ENCODE measurements at places on chromosomes 7 and 10.

- no peak for DNase-seq
These were observed 48.3 kb upstream of the TMEM236 start for GRCh38 chr10:17703706-17704105.

DNA sequence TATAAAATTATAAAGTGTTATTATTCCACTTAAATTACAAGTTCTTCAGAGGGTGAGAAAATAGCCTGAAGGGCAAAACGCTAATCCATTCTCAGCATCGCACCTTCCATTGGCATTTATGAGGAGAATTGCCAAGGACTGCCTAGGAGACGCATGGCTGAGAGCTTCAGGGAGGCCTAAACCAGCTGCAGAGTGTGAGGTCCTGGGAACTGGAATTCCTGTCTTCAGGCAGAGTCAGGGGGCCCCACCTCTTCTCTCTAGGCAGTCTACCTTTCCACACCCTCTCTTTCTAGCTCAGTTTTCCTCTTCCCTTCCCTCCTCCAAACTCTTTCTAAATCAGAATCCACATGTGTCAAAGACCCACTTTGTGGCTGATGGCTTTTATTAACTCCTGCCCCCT lies 35.3 kb downstream of the LRRC72 start:
- no peak for DNase-seq

GRCh38 chr7:129514683-129515082 lies 12.4 kb downstream of the SMKR1 start:
- DNase-seq, result no peak

DNA sequence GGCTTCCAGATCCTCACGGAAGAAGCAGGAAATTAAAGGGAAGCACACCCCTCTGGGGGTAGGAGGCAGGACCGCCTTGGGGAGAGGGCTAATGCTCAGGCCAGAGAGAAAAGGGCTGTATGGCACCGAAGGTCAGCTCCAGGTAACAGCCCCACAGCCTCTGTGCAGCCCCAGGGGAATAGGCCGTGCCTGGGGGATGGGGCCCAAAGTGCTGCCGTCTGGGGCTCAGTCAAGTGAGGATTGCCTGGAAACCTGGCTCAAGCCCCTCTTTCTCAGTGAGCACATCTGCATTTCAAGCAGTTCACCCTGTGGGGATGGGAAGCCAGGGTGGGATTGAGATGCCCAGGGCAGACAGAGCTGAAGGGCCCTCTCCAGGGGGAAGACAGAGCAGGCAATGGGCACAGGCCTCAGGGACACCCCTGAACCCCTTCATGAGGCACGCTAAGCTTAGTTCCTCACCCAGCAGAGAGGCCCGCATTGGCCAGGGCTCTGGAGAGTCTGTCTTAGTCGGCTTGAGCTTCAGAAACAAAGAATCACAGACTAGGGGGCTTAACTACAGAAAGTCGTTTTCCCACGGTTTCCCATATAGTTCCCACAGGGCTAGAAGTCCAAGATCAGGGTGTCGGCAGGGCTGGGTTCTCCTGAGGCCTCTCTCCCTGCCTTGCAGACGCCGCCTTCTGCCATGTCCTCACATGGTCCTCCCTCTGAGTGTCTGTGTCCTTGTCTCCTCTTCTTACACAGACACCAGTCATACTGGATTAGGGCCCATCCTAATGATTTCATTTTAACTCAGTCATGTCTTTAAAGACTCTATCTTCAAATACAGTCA lies 118.2 kb downstream of the PTPN20 start:
- DNase-seq, result no peak

GRCh38 chr7:155373359-155374273 lies 75.9 kb downstream of the INSIG1 start:
- no peak for DNase-seq

- DNase-seq, result no peak
These were observed 12.8 kb downstream of the SNX8 start for GRCh38 chr7:2301511-2301863.

DNA sequence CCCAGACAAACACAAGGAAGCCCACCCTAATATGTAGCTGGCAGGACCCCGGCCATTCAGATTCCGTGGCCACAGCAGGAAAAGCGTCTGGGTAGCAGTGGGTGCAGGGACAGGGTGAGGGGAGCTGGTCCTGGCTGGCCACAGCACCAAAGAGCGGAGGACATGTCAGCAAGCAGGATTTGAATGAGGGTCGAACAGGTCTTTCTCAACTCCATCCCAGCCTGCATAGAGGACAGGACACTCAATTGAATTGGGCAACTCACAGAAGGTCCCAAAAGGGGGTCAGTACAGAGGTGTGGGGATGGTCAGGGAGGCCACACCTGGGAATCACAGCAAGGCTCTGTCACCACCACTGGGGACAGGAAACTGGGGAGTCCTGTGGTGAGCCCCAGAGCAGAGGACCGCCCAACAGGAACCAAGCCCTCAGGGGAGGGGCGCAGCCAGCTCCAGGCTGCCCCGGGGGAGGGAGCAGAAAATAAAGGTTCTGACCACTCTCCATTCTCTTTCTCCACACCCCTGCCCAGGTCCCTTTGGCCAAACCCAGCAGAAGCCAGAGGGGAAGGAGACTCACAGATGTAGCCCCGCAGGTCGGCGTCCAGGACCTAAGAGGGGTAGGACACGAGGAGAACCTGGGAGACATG lies 108.7 kb upstream of the PPP2R2D start:
- no peak for DNase-seq

DNA sequence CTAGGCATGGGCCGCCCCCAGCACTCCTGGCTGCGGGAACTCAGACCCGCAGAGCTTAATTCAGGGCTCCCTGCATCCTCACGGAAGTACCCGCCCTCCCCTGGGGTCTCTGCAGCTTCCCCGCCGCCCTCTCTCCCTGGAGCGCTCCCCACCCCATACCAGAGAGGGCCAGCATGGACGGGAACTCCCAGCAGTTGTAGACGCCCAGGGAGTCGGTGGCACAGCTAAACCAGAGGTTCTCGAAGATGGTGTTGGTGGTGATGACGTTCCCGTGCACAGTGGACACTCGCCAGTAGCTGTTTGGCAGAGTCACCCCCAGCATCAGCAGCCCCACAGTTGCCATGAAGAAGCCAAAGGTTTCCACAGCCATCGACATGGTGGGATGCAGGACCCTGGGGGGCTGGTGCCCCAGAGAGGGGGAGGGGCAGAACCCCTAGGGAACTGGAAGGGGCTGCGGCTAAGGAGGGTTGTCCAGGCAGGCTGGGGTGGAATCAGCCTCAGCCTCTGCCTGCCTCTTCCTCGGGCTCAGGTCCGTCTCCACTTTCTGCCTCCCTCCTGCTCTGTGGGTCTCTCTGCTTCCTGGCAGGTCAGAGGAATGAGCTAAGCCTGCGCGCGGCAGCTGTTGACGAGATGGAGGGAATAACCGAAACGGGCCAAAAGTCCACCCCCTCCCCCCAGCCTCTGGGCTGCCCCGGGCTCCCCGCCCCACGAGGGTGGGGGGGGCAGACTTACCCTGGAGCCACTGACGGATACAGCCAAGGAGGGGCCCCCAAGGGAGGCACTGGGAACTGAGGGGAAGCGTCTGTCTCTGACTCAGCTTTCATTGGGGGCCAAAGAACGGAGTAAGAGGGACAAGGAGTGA lies at the start of gene CLDN15:
Gene CLDN15 (minus strand): TSS at position 597 of the 862 bp plus-strand sequence. CDS start 221 bp downstream, at position 376.
- DNase-seq, result no peak

GRCh38 chr10:33337326-33337957 lies 3.0 kb upstream of the NRP1 start:
- no peak for DNase-seq

DNA sequence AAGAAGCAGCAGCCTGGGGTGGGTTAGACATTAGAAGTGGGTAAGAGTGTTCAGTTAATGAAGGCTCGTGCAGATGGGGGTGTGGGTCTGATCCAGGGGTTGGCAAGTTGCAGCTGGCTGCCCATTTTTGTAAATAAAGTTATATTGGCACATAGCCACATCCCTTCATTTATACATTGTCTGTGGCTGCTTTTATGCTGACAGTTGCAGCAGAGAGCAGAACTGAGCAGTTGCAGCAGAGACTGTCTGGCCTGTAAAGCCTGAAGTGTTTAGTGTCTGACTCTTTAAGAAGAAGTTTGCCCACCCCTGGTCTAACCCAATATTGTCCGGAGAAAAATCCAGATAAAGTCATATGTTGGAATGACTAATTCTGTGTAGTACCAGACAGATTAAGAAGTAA lies 38.1 kb downstream of the GLRX3 start:
- no peak for DNase-seq

GRCh38 chr10:121062115-121062514 lies 211.0 kb downstream of the WDR11 start:
- DNase-seq, result no peak

- no peak for DNase-seq
These were observed 110.2 kb downstream of the CUL2 start for GRCh38 chr10:34979938-34980337.

DNA sequence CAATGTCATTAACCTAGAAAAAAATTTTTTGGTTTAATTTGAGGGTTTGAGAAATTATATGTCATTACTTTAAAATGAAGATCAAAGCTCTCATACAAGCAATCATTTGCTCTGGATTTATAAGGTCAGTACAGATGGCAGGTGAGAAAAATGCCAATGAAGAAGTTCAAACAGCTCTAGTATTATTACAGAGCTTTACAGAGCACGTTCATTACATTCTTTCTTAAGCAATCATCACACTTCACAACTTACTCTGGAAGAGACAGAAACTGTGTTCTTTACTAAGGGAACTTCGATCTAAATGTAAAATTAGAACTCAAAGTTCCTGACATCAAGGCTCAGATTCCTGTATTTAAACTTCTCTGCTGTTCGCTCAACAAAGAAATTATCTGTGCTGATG lies 153.4 kb downstream of the ATE1 start:
- DNase-seq, result no peak

GRCh38 chr7:68401313-68401712 lies 1197.0 kb upstream of the AUTS2 start:
- DNase-seq, result no peak

DNA sequence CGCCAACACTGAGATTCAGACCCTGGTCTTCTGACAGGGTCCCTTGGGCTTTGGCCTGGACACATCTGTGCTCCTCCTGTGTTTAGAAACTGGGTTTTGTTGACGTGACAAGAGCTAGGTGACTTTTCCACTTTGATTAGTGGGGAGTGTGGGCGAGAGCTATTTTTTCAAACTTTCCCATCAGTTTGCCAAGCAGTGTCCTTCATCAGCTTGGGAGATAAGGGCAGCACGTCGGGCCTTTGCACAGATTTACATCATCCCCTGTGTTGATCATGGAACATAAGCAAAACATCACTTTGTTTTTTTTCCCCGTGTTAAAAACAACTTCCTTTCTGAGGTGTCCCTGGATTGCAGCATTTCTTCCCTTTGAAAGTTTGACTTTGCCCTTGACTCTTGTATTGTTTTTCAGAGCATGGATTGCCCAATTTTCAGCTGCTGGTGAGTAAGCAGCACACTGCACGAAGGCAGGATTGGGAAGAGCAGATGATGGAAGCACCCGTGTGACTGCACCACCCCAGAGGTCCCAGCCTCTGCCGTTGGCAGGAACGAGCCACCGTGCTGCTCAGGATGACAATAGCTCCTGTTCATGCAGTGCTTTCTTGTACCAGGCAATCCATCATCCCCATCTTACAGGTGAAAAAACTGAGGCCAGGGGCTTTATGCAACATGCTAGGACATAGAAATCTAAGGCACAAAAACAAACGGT lies 6.4 kb upstream of the IGFBP1 start:
- no peak for DNase-seq

DNA sequence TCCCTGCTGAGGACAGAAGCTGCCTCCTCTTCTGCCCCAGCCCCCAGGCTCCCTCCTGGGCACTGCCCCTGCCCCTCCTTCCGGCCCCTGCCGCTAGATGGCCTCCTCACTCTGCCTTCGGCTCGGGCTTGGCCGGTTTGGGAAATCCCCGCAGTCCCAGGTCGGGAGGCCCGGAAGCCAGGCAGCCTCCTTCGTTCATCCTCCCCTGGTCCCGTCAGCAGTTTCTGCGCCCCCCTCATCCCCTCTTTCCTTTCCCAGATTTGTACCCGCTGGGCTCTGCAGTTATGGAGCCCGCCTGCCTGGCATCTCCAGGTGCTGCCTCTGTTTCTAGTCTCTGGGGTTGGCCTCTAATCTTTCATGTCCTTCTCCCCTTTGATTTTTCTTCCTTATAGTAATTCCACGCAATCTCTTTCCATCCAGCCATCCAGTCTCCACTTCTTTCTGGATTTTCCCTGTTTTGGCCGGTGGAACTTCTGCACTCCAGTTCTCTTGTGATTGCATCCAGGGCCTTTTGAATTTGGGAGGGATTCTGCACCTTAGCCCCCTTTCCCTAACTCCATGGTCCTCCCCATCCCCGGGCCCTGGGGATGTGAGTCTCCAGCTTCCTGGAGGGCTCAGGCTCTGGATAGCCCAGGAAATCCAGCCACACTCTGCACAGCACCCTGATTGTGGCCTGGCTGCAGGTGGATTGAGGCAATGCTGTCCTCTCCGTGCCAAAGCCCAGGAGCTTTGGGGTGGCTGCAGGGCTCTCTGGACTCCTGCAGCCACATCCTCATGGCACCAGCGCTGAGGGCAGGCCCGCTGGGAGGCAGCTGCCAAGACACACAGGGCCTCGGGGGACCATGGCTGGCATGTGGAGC lies 3.3 kb upstream of the SHH start:
- no peak for DNase-seq

DNA sequence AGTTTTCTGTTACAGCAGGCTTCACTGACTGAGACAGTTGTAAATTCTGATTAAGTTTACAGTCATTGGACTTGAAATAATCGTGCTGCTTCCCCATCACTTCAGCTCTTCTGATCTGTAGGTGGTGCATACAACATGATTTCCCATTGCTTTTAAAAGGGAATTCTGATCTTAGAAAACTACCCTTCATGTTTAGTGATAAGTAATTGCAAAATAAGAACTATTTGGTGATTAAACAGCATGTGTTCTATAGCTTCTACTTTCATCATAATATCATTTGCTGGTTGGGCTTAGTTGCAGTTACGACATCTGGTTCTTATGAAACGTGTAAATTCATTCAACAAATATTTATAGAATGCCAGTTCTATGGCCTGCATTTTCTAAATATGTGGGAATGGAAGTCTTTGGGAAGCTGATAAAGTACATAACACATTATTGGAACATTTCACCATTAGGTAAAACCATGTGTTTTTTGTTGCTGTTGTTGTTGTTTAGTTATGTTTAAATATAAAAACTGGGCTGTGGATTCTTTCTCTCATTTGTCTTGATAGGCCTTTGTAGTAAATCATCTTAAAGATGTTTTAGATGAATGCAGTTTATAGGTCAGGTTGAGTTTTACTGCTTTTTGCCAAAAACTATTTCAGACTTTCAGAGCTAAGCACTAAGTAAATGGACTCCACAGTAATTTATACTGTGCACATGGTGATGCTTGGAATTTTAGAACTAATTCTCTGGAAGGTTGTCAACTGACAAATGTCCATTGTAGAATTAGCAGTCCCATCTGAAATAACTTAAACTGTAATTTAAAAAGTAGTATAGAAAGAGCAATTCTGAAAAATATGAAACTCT lies 13.1 kb downstream of the GNAI1 start:
- DNase-seq, result no peak

- DNase-seq, result no peak
These were observed 100.9 kb downstream of the XRCC2 start for GRCh38 chr7:152574892-152575548.
